EL (cell line): ENCODE measurements at places on chromosomes 1 and 21.

DNA sequence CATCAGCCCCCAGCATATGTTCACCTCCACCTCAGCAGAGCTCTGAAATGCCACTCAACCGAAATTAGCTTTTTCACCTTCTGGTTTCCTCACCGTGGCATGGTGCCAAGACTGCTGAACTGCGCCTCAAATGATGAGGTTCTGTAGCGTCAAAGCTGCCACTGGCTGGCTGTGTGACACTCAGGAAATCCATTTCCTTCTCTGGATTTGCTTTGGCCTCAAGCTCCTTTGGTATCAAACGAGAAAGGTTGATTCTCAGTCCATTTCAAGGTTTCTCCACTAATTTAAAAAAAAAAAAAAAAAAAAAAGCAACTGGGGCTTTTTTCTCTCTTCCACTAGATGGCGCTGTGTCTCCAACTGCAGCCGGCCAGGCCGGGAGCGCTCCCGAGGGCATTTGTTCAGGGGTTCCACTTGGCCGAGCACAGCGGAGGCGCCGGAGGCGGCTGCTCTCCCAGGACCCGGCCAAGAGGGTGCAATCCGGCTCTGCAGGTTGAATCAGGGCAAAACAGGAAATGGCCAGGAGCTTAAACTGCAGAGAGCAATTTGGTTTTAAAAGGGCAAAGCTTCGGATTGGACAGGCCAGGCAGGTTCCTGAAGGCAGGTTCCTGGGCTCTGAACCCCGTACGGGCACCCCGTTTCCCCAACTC is 26.5 kb upstream of the PLA2G2C start:
- DNase-seq: peak; percentile 72

DNA sequence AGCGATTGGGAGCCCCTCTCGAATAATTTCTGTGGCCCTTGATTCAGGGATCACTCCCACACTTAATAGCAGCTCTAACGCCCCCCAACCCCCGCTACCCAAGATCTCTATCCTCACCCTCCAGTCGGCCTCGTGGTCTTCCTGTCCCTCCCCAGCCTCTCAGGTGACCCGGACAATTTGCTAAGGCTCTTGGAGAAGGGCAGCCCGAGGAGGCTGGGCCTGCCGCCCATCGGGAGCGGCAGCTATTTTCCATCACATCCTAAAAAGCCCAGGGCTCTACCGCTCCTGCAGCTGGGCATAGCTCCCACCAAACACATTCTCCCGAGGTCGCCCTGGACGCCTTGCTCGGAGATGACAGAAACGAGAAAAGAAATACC is 12.0 kb upstream of the PHLDA3 start:
- no peak for DNase-seq

DNA sequence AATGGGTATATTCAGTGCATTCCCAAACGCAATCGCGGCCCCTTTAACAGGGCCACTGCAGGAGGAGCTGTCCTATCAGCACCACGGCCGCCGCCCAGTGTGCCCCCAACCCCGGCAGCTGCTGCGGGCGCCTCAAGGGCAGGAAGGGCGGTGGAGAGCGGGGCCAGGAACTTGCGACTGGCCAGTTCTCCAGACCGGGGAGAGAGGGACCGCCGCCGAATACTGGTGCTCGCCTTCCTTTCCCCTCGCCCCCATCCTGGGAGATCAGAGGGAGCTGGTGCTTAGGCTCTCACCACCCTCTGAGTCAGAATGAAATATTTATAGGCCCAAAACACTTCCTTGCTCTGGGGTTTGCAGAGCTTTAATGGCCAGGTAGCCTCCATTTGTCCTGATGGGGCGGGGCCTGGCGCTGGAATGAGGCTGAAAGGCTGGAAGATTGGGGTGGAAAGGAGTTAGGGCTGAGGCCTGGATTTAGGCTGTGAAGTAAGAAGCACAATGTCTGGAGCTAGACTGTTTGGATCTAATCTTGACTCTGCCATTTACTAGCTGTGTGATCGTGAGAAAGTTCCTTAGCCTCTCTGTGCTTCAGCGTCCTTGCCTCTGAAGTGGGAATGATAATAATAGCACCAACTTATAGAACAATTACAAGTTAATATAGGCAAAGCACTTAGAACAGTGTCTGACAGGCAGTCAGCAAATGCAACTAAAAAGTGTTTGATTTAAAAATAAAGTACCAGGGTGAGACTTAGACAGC is 75.5 kb downstream of the NAV1 start:
- no peak for DNase-seq

GRCh38 chr21:30117631-30118030 is 49.0 kb downstream of the CLDN17 start:
- no peak for DNase-seq

GRCh38 chr1:64513545-64513944 is 43.6 kb downstream of the CACHD1 start:
- DNase-seq: no peak

- no peak for DNase-seq
Observed at GRCh38 chr1:53163291-53163768, 20.9 kb upstream of the SLC1A7 start.

DNA sequence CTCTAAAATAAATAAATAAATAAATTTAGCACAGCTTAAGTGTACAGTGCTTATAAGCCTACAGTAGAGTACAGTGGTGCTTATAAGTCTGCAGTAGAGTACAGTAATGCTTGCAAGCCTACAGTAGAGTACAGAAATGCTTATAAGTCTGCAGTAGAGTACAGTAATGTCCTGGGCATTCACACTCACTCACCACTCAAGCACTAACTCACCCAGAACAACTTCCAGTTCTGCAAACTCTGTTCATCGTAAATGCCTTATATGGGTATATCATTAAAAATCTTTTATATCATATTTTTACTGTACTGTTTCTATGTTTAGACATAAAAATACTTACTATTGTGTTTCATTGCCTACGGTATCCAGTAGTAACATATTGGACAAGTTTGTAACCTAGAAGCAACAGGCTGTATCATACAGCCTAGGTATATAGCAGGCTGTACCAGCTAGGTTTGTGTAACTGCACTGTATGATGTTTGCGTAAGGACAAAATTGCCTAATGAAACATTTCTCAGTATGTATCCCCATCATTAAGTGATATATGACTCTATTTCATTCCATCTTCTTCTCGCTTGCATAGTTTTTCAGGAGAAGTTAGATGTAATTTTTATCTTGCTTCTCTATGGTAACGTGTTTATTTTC is 14.0 kb upstream of the S100B start:
- no peak for DNase-seq

DNA sequence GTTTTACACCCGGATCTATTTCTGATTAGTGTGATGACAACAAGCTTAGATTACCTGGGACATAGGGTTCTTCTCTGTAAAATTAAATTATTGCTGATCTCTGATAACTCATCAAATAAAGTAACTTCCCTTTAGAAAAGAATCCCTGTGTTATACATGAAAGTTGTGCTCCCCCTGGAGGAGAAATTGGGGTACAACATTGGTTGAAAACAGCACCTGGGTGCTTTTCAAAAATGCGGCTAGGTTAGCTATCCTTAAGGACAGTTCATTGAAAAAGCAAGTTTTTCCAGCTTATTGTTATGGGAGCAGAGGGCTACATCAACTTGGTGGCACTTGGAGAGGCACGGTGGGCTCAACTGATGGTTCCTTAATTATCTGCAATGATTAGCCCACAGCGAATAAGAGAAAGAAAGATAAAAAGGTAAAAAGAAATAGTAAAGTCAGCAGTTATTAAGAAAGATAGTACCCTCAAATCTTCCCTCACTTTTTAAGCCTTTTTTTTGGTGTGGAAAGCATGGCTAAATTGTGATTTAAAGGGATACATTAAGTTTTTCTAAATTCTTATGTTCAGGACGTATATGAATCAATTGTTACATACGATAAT is 97.8 kb downstream of the FMN2 start:
- DNase-seq: peak; percentile 51

DNA sequence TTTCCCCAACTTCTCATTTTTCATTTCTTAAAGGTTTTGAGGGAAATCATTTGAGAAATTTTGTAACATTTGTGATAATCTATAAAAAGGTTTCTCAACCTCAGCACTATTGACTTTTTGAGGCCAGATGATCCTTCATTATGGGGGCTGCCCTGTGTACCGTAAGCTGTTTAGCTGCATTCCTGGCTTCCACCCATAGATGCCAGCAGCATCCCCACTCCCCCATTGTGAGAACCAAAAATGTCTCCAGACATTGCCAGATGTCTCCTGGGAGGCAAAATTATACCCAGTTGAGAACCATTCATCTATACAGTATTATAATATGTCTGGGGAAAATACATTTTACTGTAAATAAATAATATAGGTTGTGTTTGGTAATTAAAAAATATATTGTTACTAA is 146.0 kb downstream of the PBX1 start:
- no peak for DNase-seq

- no peak for DNase-seq
Observed at GRCh38 chr1:212034516-212035122, 738 bp downstream of the INTS7 start.

DNA sequence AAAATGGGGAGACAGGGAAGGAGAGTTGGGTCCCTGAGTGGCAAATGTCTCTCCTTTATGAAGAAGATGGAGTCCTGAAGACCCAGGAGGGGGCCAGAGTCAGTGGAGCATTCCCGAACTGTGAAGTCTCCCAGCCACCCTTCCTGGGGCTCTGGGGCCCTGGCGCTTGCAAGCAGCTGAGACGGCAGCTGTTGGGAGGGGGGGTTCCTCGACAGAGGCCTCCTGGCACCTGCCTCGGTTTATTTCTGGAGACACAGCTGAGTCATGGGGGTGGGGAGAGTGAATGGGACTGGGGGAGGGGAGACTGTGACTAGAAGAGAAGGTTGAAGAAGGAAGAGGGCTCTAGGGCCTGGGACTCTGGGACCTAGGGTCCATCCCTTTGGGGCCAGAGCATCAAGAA is 14.0 kb downstream of the NES start:
- DNase-seq: peak; percentile 31

GRCh38 chr1:219574484-219575087 is 38.3 kb downstream of the ZC3H11B start:
- no peak for DNase-seq

DNA sequence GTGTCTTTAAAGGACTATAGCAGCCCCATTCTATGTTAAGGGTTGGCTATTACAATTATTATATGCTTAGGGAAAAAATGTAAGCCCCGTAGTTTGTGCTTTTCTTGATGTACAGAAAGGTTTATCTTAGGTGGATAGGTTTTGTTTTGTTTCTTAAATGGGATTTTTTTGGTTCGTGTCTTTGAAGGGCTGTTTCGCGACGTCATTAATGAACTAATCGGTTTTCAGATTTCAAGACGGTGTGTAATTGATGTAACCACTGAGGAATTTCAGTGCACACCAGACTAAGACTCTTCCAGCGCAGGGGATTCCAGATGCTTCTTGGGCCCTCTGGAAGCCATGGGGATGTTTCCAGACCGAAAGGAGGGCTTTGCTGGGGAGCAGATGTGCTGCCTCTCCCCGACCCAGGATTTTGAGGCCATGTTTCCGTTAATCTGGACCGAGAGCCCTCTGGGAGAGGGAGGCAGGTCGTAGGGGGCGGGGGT is 4.8 kb upstream of the SIM2 start:
- DNase-seq: peak; percentile 45

GRCh38 chr21:25701529-25701928 is 33.2 kb downstream of the ATP5PF start:
- DNase-seq: no peak

DNA sequence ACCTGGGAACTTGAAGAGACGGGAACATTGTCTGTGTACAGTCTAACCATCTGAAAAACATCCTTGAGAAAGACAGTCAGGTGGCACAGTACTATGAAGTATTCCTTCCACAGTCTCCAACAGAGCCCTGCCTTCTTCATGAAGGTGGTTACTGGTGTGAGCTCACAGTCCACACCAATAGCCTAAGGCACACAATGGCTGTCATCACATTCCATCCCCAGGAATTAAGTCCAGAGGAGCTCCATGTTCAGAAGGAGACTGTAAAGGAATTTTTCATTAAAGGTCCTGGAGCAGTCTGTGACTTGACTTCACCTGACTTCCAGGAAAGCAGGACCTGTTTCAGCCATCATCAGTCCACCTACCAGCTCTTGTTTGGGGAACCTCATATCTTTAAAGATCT is 180.2 kb downstream of the C1orf21 start:
- peak; percentile 51 for DNase-seq

- DNase-seq: no peak
Observed at GRCh38 chr21:30482130-30482529, 2.0 kb upstream of the KRTAP19-1 start.

GRCh38 chr1:152009691-152010090 is 16.0 kb upstream of the S100A10 start:
- DNase-seq: no peak

DNA sequence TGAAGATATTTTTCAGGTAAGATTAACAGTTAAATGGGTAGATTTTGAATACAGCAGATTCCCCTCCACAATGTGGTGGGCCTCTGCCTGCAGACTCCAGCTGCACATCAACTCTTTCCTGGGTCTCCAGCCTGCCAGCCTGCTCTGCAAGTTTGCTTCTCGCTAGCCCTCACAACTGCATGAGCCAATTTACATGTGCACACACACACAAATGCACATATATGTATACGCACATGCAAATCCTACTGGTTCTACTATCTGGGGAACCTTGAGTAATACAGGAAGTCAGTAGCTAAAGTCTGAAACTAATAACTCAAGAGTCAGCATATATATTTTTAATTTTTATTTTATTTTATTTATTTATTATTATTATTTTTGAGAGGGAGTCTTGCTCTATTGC is 34.8 kb upstream of the QSOX1 start:
- DNase-seq: no peak

GRCh38 chr1:225388372-225388771 is 39.5 kb downstream of the LBR start:
- DNase-seq: no peak

- DNase-seq: no peak
Observed at GRCh38 chr1:202462342-202463076, 114.0 kb downstream of the PPP1R12B start.

DNA sequence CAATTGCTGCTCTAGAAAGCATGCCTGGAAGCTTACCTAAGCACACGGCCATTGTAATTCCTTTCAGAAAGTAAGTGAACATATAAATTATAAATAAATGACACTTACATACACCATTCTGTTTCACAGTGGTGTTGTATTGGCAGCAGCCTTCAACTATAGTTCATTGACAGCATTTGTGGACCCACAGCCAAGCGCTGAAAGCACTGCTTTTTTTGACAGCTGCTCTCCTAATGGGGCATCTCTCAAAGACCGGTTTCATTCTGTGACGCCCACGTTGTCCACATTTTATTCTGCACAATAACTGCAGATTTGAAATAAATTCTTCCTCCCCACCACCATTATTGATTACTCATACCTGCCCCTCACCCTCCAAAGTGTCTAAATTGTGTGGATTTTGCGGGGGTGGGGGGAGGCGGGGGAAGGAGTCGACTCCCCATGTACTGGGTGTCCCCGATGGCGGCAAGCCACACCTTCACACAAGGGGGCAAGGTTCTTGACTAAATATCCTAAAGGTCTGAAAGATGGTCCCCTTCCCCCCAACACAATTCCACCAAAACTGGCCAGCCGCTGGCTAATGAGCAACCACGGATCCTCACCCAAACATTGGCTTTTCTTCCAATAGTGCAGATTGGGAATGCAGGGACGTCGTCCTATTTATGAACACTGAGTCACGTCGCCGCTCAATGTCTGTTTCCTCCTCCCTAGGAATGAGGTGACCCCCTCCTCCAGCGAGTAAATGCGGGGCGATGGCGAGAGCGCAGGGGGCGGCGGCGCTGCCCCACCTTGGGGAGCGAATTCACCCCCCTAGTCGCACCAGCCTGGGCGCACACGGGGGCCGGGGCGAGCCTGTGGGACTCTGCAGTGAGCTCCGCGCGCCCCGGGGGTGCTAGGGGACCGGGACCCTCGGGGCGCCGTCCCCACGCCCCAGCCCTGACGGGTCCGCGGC is 960 bp downstream of the RCAN1 start:
- peak; percentile 35 for DNase-seq
